Right renal cortex interstitium (tissue), 3 donors: ENCODE measurements at places on chromosomes 5 and 9. TPM values are rescaled to one million over a fixed set of nuclear protein-coding genes. Genes with fewer than 3 reads are reported as not detected.

GRCh38 chr9:974031-974995 lies 2.1 kb upstream of the DMRT3 start:
- no peak for DNase-seq

The STING1 gene
- polyA plus RNA-seq: 27.8 TPM

GRCh38 chr5:133348406-133348805 lies 263.9 kb downstream of the FSTL4 start:
- no peak for DNase-seq

The CDH12 gene
- polyA plus RNA-seq: 6.8 TPM

GRCh38 chr5:36728697-36729543 lies 122.5 kb downstream of the SLC1A3 start:
- no peak for DNase-seq

- DNase-seq: no peak
Measured at GRCh38 chr5:104643320-104643719, 1080.7 kb upstream of the NUDT12 start.

The SLC4A9 gene
- 28.6 TPM for polyA plus RNA-seq

The VAV2 gene
- 34.2 TPM for polyA plus RNA-seq

- DNase-seq: no peak
Measured at GRCh38 chr9:126664900-126665643, 51.3 kb downstream of the LMX1B start.

DNA sequence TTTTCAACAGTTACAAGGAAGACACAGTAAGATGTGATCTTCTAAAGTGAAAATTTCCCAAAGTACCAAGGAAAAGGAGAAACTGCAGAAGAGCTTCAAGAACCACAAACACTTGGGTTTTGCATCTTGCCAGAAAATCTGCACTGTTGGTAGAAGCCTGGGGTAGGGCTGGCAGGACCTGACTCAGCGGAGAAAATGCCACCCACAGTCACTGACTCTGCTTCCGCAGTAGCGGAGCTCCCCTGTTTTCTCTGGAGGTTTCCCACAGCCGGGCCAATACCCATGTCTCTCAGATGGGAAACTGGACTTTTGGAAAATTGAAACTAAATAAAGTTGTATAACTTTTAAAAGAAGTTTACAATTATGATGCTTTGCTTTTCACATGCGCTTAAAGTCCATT lies 104.2 kb downstream of the MEF2C start:
- no peak for DNase-seq

GRCh38 chr9:114395334-114395617 lies 7.5 kb upstream of the AKNA start:
- DNase-seq: no peak

- DNase-seq: no peak
Measured at GRCh38 chr5:67495072-67495471, 298.5 kb upstream of the CD180 start.

DNA sequence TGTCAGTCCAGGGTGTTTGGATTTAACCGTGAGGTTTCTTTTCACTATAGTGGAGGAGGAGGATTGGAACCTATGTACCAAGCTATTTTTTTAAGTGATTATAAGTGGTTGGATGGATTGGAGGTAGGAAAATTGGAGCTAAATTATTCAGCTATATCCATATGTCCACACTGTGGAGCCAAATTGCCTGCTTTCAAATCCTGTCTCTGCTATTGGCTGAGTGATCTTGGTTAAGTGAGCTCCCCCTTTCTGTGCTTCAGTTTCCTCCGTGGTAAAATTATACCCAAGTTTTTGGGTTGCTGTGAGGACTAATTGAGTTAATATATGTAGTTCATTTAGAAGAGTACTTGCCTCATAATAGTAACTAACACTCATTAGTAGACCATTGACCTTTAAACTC lies 2.5 kb downstream of the CENPP start:
- DNase-seq: no peak

The TMEM8B gene
- 25.3 TPM for polyA plus RNA-seq
